ENCODE measurements at places on chromosomes 3 and 15.

DNA sequence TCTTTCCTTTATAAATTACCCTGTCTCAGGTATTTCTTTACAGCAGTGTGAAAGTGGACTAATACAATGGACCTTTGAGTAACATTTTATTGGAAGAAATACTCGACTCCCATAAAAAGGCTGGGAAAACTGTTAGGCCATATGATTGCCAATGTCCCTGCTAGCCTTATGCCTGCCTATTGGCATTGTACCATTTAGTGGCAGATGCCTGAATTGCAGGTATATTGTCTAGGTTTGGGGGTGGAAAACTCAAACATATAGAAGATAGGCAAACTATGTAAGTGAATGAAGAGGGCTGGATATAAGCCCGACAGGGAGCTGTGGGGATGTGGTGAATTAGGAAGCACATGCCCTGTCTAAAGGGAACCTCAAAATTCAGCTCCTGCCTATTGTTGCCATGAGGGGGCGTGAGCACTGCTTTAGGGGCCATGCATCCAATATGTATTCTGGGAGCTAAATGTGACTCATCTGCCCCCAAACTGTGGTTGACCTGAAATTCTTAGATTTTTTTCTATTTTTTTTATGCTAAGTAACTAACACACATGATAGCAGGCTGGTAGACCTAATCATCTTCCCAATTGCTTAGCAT lies 65.2 kb upstream of the TRA2B start:
- no peak for DNase-seq

DNA sequence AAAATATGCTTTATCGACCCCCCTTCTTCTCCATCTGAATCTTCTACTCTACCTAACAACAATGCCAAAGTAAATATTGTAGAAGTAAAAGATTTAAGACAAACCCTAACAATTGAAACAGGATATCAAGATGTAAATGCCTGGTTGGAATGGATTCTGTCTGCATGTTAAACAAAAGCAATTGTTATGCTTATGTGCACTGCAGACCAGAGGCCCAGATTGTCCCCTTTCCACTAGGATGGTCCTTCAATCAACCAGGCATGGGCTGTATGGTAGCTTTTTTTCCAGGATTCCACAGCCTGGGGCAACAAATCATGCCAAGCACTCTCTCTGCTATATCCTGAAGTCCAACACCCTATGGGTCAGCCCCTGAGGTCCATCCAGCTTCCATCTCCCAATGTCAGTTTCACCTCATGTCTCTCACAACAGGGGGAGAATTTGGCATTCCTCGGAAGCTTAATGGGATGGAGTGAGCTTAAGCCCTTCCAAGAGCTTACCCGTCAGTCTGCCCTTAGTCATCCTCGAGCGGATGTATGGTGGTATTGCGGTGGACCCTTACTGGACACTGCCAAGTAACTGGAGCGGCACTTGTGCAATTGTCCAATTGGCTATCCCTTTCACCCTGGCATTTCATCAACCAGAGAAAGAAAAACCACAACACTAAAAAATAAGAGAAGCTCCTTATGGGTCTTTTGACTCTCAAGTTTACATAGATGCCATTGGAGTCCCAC lies 36.2 kb downstream of the ZNF589 start:
- no peak for DNase-seq

- no peak for DNase-seq
Measured at GRCh38 chr15:74777769-74778598, 3.9 kb upstream of the CSK start.

DNA sequence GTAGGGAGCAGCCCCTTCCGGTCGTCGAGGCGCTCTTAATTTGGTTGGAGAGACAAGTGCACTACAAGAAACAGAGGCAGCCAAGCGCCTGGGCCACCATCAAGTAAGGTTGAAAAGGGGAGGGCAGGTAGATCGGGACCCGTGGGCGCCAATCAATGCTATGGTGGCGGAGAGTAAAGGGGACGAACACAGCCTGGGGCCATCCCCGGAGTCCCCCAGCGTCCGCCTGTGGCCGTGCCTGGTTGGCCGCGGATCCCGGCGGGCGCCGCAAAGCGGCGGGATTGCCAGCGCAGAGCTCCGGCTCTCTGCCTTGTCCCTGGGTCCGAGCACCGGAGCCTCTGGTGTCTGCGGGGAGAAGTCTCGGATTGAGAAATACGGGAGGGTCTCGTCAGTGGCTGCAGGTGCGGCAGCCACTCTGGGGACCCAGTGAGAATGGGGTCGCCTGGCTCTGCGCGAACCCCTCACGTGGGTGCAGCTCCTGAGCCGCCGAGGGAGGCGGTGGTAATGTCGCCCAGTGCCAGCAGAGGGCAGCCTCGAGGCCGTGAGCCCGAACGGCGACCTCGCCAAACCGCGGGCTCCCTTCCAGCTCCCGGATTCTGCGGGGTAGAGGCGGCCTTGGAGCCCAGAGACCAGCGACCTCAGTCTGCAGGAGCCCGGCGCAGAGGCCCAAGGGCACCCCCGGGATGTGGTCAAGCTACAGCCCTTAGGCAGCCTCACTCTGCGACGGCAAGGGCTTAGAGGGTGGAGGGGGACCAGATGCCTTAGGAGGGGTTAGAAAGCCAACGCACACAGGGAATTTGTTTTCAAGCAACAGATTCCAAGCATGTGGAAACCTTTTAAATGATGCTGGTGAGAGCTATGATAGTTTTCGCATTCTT lies 10.8 kb downstream of the FOXL2 start:
- DNase-seq, result peak; percentile 53

- DNase-seq, result no peak
Measured at GRCh38 chr3:187737368-187738070, 7.7 kb downstream of the BCL6 start.

GRCh38 chr3:29760226-29760685 lies 479.4 kb downstream of the RBMS3 start:
- DNase-seq, result no peak

DNA sequence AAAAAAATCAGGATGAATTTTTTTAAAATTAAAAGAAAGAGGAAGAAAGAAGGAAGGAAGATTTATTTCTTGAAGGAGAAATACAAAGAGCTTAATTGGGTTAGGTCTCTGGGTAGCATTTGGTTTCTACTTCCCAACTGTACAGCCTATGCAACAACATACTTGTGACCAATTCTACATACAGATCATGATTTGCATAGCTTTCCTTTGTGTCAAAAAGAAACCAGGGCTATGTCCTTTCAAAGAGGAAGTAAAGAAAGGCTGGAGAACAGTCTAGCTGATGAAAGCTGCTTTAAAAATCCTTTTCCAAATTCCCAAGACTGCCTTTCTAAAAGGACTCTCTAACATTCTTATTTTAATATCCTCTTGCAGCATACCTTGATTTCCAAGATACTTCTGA lies 6.1 kb upstream of the HGD start:
- no peak for DNase-seq

DNA sequence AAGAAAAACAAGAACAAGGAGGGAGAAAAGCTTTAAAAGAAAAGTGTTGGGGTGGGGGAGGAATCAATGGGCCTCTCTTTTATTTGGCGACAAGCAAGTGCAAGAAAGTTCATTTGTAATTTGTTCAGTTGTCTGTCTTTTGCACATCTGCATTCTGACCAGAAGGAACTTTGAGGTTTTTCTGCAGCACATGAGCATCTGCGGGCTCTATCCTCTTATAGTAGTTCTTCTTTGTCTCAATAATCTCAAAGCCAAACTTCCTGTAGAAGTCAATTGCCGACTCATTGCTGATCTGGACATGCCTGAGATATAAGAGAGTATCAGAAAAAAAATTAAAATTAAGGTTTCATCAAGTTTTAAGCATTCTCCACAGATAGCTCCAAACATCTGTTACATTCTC lies 24.4 kb downstream of the NAA50 start:
- no peak for DNase-seq

- DNase-seq, result no peak
Measured at GRCh38 chr15:45904019-45904418, 269.2 kb downstream of the SQOR start.

- no peak for DNase-seq
Measured at GRCh38 chr3:128487813-128488635, 5.0 kb downstream of the GATA2 start.

- no peak for DNase-seq
Measured at GRCh38 chr3:112681822-112682325, 40.9 kb upstream of the CCDC80 start.

DNA sequence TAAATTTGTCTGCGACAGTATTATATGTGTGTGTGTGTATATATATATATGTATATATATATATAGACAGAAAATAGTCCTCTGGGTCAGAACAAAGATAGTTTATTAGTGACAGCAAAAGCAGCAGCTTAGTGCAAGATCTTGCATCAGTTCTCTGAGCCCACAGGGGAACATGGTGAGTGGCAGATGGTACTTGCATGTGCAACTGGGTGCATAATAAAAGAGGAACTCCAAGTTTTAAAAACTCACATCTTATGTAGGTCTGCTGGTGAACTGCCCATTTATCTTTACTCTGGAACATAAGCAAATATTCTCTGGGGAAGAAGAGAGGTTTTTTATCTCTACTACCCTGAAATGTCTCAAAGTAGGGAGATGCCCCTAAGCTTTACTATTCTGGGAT lies 276.4 kb downstream of the POLQ start:
- DNase-seq, result no peak

GRCh38 chr3:27290760-27291159 lies 78.4 kb downstream of the NEK10 start:
- DNase-seq, result no peak

- no peak for DNase-seq
Measured at GRCh38 chr3:125032683-125033082, 23.1 kb downstream of the HEG1 start.

GRCh38 chr3:125651244-125651643 lies 55.9 kb upstream of the OSBPL11 start:
- no peak for DNase-seq

DNA sequence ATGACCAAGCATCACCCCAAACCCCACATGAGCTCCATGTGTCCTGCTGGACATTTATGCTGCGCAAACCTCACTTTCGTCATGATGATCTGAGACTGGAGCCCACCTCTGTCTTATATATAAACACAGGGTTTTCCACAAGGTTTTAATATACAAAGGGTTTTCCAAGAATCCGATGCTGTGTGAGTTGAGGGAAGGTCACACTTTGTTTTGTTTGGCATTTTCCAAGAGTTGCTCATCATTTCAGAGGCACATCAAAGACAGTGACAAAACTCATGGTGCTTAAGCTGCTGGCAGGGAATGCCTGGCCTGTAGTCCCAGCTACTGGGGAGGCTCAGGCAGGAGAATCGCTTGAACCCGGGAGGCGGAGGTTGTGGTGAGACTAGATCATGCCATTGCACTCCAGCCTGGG lies 20.0 kb downstream of the EFCC1 start:
- no peak for DNase-seq

DNA sequence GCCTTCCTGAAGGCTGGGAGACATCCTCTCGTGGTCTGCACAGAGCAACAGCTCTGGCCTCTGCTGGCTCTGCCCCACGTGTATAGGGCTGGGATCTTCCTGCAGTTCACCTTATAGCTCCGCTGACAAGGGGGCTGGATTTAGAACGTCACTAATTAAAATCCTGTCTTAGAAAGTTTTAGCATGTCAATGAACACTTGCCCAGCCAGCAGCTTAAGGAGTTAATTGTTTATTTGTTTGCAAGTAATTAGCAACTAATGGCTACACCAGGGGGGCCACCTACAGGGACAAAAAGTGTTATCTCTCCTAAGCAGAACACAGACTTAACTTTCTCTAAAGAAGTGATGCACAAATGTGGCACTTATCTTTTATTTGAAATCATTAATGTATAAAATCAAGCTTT lies at the start of gene HESX1:
Gene HESX1 (minus strand): TSS at position 84 of the 403 bp plus-strand sequence. CDS start 60 bp downstream, at position 24.
- DNase-seq, result no peak

- no peak for DNase-seq
Measured at GRCh38 chr3:12294885-12295580, 6.2 kb downstream of the PPARG start.

DNA sequence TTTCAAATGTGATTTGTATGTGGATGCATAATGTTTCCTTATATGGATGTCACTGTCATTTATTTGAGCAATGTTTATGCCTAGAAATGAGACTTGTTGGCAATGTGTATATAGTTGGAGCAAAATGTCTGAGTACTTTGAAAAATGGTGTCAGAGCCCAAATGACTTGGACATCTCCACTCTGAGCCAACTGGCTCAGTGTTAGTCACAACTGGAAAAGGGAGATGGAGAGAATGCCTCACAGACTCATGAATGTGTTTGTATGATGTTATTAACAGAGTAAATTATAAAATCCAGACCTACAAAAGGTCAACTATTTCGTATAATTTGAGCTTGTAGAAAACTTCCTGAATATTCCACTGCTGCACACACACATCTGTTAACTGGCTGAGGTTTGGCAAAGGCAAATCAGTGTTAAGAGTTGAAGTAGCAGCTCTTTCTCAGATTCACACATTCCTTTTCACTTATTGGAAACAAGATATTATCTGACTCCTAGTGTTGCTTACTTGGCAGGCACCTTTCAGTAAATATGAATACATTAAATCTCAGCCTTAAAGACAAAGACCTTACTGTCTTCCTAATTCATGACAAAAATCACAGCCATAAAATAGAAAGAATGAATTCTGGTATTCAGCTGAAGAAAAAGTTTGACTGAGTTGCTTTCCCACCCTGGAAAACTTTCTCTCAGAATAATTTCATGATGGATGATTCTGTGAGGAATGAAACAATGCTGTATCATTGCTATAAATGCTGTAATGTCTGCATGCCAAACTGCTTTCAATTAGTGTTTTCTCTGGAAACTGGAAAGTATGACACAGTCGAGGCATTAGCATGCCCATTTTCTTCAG lies 27.0 kb downstream of the ADIPOQ start:
- no peak for DNase-seq

- no peak for DNase-seq
Measured at GRCh38 chr3:102163039-102163817, 271.6 kb upstream of the ZPLD1 start.

DNA sequence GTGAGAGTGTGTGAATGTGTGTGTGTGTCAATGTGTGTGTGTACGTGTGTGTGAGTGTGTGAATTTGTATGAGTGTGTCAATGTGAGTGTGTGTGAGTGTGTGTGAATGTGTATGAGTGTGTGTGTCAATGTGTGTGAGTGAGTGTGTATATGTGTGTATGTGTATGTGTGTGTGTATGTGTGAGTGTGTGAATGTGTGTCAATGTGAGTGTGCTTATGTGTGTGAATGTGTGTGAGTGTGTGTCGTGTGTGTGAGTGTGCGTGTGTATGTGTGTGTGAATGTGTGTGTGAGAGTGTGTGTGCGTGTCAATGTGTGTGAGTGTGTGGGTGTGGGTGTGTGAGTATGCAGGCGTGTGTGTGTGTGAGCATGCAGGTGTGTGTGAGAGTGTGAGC lies 93.5 kb upstream of the ALDH1A3 start:
- DNase-seq, result no peak

All from stimulated activated CD8-positive, alpha-beta memory T cell treated with anti-CD3 and anti-CD28 coated beads, Interleukin-4, amount 100 ng/mL, for 1 hour (primary cell).